Fibroblast of skin of left quadriceps (primary cell): ENCODE measurements at places on chromosomes 12 and 14.

GRCh38 chr14:70555890-70556289, 21.1 kb upstream of the ADAM20 start:
- DNase-seq, result no peak

- DNase-seq, result no peak
These were observed 79.0 kb upstream of the AMIGO2 start for GRCh38 chr12:47158792-47159191.

- no peak for DNase-seq
These were observed 6.6 kb downstream of the RTN1 start for GRCh38 chr14:59863806-59864525.

GRCh38 chr14:65361920-65362319, 50.6 kb upstream of the FUT8 start:
- no peak for DNase-seq

DNA sequence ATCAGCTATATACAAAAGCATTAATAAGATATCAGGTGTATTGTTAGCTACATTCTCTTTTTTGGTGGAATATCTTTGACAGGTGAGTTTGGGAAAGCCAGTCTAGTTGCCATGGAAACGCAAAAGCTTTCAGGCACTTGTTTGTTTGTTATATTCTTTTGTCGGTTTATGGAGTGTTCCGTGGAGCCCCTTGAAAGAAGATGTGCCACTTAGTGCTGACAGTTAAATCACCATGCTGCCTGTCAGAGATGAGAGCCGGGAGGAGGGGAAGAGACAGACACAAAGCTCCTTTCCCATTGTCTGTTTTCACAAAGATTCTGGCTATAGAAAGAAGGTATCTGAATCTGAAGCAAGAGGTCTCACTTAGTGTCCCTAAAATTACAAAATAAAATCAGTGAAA, 170.8 kb downstream of the SNAPC1 start:
- no peak for DNase-seq

- DNase-seq, result no peak
These were observed 13.7 kb upstream of the VPS37B start for GRCh38 chr12:122909442-122910288.

- no peak for DNase-seq
These were observed 108.9 kb upstream of the FGD4 start for GRCh38 chr12:32290411-32290810.
